ENCODE measurements at places on chromosomes 1 and 21.

- no peak for DNase-seq
These were observed 93.1 kb upstream of the BCAR3 start for GRCh38 chr1:93774707-93775106.

GRCh38 chr1:63975481-63975880, 201.7 kb downstream of the ROR1 start:
- DNase-seq: no peak

GRCh38 chr1:160772331-160772730, 23.6 kb upstream of the LY9 start:
- no peak for DNase-seq

- peak; percentile 74 for DNase-seq
These were observed 683 bp downstream of the PPOX start for GRCh38 chr1:161166669-161167548.

GRCh38 chr1:111222308-111223125, 5.0 kb upstream of the CHI3L2 start:
- DNase-seq: peak; percentile 85

DNA sequence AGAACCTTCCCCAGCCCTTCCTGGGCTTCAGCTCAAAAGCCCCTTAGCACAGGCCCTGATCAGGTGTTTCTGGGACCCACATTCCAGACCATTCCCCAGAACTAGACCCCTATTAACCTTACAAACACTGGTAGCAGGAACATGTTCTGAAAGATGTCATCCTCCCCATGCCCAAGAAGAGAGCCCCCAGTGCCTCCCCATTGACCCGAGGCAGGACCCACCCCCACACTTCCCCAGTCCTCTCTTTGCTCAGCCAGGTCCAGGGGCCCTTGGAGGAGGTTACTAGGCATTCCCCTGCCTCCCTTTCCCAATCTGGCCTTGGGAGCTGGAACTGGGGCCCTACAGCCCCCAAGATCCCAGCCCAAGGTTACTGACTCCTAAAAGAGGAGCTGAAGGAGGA, 38.9 kb upstream of the HMGB4 start:
- DNase-seq: no peak

- DNase-seq: no peak
These were observed 64.6 kb downstream of the SLC66A1 start for GRCh38 chr1:19376428-19377372.

- no peak for DNase-seq
These were observed 71.4 kb downstream of the DIRAS3 start for GRCh38 chr1:67978890-67979516.

DNA sequence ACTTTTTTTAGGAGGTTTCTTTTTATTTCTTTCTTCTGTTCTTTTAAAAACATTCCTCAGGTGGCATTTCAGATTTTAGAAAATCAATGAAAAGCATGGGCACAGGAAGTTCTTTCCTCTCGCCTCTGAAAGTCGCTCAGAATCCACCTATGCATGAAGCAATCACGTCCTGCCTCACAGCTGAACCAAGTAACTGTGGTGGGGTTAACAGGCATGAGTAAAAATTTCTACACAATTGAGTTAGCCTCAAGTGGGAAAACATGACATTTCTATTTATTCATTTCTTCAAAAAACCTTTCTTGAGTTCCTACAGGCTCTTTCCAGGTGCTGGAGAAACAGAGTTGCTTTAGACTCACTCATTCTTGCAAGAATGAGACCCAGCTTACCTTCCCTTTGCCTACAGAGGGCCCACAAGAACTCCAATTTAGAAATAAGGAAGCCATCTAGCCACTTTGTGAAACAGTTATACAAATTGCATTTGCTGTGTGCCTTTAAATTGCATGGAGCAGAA, 508.9 kb upstream of the PKN2 start:
- no peak for DNase-seq

DNA sequence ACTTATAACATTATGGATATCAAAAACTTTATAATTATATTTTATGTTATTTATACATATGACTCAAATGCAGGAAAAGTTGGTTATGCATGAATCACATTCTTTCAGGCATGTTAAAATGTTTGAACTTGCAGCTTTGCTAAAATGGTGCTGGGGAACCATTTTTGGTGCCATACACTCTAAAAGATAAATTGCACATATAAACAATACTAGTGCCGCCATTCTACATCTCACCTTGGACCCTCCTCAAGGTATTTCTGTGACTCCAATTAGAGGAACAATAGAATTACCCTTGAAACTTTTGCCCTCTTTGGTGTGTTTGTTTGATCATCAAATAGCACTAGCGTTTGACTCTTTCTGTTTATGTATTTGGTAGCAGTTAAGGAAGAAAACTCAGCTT, 997 bp downstream of the PRKACB start:
- no peak for DNase-seq

- DNase-seq: peak; percentile 53
These were observed 85.9 kb downstream of the UROD start for GRCh38 chr1:45097944-45098343.

DNA sequence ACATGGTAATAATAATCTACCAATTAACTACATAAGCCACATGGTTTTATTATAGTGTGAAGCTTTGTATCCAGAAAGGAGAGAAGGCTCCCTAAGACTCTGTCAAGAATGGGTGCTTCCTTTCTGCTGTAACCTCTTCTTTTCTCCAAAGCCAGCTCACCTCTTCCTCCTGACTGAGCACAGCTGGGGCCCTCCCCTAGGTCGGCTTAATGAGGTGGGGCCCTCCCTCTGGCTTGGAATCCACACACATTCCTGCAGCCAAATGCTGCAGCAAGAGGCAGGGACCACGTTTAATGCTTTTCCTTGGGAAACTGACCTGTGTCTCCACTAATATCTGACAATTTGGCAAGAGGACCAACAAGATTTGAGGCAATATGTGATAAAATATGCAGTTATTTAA, 94.8 kb downstream of the DSCAM start:
- peak; percentile 66 for DNase-seq

DNA sequence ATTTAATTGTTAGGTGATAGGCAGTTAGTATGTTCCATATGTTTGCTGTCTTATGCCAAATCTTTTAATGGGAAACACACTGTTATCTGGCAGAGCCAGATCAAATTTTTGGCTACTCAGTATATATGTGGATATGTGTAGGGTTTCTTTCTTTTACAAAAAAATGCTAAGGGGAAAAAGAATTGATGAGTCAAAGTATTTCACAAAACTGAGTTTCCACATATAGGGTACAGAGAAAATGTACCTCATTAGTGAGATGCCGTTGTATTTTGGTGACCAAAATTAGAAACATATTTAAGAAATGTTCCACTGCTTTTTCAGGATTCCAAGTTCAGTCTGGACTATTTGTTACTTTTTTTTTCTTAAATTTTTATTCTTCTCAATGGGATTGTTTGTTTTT, 201.2 kb upstream of the PTGFR start:
- DNase-seq: no peak

DNA sequence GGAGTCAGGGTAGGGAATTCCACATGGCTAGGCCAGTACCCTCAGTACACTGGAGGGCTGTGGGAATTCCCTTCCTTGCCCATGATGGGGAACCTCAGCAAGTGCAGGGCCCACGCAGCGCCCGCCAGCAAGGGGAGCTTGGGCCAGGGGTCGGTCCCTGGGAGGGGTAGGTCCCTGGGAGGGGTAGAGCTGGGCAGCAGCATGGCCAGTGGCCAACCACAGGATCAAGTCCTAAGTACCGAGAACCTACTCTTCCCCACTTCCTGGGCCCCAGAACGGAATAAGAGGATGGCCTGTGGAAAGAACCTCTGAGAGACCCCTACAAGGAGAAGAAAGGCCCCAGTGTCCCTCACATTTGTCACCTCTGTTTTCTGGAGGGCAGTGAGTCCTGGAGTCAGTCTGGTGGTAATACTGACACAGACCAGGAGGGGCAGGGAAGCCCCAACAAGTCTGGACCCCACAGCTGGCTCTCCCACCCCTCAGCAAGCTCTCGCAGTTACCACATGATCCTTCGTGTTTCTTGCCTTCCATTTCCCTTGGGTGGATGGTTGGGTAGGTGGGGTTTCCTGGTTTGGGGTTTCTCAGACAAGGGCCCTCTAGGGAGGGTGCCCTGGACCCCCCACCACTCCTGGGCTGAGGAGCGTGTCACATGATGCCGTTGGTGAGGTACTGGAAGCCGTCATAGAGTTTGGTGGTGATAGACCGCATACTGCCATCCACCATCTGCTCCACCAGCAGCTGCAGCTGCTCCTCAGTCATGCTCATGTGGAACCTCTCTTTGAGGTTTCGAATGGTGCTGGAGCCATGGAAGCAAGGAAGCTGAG, 10.3 kb downstream of the ZNF687 start:
- peak; percentile 32 for DNase-seq

DNA sequence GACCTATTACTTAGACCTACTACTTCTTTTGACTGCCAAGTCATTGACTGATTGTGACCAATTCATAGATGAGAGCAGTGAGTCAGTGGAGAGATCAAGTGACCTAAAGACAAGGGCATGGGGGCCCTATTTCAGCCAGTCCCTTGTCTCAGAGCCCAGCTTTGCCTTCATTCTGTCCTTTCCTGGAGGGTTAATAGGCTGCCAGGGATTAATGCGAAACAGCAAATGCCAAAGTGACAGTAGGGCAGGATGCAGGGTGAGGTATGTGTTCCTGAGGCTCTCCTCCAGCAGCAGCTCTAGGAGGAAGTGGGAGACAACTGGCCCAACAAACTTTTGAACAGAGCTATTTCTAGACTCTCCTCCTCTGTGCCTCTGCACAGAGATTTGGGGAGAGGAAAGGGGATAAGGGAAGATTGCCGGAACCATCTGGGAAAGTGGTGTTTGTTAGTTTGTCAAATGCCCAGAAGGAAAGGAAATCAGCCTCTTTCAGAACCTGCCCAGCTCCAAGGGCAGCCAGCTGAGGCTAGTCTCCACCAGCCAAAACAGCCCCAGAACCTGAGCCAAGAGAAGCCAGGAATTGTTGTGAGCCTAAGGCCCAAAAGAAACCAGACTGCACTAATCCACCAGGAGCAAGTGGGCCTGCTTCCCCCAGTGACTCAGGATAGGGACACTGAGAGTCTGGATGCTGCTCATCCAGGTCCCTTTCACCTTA, 4.9 kb upstream of the S100A3 start:
- no peak for DNase-seq

DNA sequence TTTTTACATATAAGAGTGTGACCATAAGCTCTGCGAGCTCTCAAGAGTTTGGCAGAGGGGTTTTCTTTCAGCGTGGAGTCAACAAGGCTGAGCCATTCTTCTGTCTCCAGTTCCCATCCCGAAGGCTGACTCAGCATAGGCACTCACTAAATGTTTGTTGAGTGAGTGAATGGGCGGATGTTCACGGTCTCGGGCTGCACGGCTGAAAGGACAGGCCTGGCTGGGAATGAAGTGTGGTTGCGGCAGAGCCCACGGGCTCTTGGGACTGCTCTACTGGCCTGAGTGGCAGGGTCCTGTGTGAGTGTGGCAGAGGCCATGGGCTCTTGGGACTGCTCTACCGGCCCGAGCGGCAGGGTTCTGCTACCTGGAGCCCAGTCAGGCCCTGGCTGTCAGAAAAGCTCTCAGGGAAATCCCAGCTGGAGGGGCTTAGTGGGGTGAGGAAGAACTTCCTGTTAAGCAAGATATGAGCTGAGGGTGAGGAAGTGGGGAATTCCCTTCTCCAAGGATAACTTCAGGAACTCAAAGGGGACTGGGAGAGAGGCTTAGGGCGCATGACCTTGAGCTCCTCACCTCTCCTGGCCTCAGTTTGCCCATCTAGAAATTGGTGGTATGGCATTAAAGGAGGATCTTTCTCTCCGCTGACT, 56.6 kb upstream of the C1orf174 start:
- no peak for DNase-seq

DNA sequence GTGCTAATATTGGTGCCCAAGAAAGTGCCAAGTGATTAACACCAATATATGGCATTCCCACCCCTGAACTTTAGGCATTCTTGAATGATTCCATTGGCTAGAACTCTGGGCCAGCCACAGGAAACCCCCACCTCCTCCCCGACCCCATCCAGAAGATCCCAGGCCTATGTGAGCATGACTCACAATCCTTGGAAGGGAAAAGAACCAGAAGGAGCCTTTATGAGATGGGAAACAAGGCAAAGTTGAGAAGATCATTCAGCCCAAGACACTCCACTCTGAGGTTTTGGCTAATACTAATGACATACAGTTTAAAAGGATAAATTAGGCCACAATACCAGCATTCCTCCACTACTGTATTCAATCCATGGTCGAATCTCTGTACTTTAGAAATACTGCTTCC, 21.8 kb downstream of the ELK4 start:
- peak; percentile 79 for DNase-seq

DNA sequence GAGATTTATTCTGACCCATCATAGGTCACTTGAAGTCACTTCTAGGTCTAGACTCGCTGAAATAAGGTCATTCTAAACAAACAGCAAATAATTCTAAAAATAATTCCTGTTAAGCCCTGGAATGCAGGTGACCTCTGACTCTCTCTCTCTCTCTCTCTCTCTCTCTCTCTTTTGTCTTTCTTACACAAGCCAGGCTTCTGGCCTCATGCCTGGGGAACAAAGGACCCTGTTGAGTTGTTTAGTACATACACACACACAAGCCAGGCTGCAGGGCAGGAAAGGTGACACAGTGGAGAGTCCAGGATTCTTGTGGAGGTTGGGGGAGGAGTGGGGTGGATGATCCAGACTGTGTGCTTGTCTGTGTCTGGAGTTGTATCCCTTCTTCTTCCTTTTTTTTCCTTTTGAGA, 4.0 kb upstream of the MEX3A start:
- no peak for DNase-seq

- DNase-seq: no peak
These were observed 2.8 kb downstream of the GCSAML start for GRCh38 chr1:247551721-247552120.

DNA sequence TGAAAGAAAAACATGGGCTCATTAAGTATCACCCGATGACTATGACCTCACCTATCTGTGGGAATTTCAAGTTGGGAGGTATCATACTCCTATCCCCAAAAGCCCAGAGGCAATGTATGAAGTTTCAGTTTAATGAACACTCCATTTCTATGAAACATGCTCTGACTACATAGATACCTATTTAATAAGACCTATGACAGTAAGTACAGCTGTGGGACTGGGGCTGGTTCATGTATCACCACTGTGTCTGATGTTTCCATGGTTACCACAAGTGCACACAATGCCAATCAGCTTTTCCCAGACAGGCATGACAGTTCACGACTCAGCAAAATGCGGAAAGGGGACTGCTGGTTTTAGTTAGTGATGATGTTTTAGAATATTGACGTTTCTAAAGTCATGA, 167.7 kb downstream of the SIPA1L2 start:
- peak; percentile 50 for DNase-seq

DNA sequence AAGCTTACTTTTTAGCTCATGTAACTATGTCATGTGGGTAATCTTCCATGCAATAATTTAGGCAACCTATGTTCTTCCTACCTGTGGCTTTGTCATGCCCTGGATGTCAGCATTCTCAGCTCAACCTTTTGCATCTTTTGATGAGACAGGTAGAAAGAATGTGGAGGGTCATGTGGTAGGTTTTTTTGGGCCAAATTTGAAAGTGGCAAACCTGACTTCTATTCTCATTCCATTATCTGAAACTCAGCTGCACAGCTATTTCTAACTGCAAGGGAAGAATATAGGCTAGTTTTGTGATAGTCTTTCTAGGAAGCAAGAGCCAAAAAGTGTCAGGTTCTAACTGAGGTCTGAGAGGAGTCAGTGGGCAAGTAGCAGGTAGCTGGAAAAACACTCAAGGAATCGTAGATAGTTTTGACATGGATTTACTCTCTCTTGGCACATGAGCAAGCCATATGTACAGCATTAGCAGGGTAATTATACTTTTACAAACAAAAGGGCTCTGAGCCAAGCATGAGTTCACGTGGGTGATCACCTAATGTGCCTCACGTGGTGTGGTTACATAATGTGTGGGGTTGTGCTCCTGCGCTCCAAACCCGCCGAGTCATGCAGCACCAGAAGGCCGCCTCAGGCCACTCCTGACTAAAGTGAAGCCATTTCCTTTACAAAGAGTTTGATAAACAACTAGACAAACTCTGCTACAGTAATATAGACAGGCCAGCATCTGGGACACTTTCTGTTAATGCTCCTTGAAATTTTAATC, 1013.8 kb downstream of the PLA2G4A start:
- DNase-seq: peak; percentile 56

Measured in mesendoderm (in vitro differentiated cells).